ENCODE measurements at places on chromosomes 3 and 15.

- DNase-seq: no peak
Observed at GRCh38 chr3:139518306-139518705, 21.2 kb downstream of the RBP1 start.

DNA sequence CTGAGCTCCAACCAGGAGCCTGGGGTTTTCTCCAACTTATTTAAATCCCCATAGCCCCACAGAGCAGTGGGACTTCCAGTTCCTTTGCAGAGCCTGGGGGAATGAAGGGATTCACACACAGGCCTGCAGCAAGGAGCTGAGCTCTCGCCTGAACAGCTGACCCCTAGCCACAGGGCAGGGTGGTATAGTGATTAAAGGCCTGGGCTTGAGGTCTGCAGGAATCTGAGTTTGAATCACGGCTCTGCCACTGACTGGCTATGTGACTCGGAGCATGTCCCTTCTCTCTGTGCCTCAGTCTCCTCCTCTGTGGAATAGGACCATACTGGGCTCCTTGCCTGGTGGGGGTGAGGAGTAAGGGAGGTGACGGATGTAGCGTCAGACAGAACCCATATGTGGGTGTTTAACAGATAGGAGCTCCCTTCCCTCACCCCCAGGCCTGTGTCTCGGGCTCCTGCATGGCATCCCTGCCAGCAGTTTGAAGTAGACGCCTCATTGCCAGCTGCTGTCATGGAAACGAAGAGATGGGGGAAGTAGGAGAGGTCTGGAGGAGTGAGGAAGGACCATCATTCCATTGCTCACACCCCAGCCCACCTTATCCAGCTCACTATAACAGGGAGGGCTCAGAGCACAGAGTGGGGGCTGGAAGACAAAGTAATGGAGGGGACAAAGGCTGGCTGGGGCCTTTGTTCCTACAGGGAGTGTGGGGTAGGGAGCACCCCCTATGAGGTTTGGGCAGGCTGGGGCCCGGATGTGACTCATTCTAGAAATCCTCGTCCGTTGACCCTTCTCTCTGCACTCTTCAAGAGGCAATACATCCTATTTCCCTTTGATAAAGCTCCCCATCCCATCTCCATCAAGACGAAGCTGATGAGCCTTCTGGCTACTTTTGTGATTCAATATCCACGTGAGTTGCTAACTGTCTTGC is 14.8 kb downstream of the HRH1 start:
- no peak for DNase-seq

DNA sequence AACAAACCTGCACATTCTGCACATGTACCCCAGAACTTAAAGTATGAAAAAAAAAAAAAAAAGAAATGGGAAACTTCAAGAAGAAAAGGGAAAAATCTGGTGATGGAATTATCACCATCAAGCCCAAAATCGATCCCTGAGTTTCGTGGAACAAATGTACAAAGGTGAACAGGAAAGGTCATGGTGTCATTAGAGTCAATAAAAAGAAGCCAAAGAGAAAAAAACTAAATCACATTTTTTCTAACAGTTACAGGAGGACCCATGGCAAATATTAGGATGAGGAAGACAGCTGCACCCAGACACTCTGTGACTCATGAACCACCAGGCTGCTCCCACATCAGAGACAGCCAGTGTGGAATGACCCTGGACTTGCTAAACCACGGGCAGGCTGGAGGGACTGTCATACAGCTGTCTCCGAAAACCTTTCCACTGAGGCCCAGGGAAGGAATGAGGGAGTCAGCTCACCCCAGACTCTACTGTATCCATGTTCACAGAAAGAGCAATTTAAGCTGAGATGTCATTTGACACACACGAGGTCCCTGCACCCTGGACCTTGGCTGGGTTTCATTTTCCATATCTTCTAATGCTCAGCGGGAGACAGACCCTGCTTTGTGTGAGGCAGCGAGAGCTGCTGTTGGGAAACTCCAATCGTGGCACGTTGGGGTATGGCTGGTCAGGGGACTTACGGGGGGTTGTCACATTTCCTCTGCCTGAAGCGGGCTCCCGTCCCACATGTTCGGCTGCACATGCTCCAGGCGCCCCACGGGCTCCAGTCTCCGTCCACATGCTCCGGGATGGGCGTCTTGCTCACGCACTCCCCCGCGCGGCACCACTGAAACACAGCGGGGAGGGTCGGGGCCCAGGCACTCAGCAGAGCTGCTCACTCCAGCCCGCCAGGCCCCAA is 210.2 kb downstream of the ADAMTS17 start:
- DNase-seq: peak; percentile 55

- no peak for DNase-seq
Observed at GRCh38 chr15:91970142-91970541, 116.6 kb downstream of the SLCO3A1 start.

DNA sequence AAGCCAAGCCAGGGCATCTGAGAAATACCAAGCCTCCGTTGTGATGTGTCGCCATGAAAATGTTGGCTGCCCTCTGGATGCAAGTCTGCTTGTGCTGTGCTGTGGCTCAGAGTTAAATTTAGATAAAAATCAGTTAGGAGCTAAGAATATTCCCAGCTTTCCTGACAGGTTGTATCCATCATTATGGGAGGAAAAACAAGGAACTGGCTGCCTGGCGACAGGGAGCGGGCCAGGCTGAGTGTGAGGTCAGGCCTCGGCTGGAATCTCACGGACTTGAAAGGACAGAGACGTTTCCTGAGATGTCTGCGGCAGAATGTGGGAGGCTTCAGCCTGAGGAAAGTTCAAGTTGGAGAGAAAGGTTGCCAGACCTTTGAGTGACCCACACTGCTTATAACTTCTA is 213.8 kb downstream of the THSD4 start:
- DNase-seq: no peak

GRCh38 chr3:78670094-78670493 is 1097.7 kb downstream of the ROBO1 start:
- DNase-seq: no peak

DNA sequence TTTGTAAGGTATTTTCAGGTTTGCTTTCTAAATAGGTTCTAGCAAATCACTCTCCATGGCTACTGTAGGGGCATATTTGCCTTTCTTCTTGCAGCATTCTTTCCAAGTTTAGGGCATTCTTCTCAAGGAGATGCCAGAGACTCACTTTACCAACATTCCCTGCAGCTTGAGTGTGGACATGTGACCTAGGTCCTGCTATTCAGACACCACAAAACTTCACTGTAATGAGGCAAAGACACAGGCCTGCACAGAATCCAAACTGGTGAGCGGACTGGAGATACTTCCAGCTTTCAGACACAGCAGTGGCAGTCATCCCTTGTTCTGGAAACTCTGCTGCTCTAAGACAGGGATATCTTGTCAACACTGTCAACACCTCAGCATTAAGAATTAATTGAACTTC is 146.4 kb upstream of the PFN2 start:
- DNase-seq: peak; percentile 65

- no peak for DNase-seq
Observed at GRCh38 chr15:68283401-68283800, 5.9 kb downstream of the FEM1B start.

DNA sequence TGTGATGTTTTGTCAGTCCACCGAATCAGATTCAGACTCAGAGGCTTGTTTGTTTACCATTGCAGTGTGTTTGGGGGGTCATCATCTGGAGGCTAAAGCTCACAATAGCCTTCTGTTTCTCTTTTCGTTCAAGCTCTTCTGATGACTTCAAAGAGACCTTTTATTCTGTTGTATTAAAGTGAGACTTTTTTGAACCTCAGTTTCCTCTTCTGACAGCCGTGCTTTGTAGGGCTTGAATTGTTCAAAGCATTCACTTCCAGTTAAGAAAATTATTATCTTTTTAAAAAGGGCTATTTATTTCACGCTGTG is 1.3 kb downstream of the PXK start:
- no peak for DNase-seq

GRCh38 chr15:68373028-68373427 is 58.9 kb downstream of the ITGA11 start:
- no peak for DNase-seq

DNA sequence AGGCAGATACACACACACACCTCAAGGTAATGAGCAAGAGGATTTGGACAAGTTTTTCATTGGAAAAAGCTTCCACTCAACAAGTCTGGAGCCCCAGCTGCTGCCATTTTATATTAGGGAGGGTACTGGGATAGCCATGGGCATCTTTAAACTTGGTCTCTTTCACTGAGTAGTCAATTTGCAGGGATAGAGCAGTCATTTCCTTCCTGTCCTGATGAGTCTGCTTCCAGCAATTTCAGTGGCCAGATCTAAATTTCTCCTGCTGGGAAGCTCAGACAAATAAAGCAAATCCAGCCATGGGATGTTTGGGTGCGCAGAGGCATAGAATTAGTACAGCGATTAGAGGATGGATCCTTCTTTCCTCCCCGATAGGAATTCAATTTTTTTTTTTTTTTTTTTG is 874 bp upstream of the ERC2 start:
- DNase-seq: peak; percentile 2

DNA sequence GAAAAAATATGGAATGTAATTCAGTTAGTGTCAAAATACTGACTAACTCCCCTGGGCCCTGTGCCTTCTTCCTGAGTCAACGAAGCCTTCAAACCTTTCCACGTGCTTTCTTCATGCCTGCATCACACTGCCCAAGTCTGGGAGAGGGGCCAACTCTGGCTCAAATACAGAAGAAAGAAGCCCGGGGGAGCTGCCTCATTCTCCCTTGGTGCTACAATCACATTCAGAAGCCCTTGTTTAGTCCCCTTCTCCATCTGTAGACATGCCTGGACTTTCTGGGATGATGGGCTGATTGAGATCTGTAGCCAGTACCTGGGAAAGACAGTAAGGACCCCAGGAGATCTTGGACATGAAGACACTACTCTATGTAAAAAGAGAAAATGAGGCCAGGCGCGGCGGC is 77.8 kb upstream of the GSK3B start:
- peak; percentile 90 for DNase-seq

DNA sequence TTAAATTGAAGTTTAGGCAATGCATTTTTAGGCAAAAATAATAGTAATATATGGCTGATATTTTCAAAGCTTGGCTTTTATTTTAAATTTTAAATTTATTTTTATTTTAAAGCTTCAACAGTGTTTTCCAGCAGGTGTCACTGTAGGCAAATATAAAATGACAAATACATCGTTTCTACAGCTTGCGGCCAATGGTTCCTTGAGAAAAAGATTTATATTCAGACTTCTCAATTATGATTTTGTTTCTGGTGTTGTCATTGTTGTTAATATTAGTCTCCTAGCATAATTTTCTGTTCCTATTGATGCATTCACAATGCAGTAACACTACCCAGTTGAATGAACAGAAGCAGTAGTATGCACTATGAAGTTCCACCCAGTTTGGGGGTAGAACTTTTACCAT is 220.7 kb upstream of the DNAJC19 start:
- DNase-seq: peak; percentile 34

- no peak for DNase-seq
Observed at GRCh38 chr15:48479751-48480150, 148.5 kb downstream of the DUT start.

DNA sequence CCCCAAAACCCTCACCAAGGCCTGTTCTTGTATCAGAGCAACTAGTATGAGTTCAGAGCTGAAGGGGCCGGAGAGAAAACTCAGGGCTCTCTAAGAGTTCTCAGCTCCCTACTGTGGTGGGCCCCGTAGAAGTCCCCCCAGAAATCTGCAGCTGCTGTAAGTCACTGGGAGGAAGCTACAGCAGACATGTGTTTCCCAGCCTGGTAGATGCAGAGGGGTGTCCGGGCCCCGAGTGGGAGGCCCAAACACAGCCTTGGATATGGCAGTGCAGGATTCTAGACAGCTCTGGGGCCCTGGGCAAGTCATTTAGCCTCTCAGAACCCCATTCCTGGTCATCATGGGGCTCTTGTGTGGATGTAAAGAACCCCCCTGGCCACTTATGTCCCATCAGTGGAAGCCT is 39.2 kb upstream of the CSPG4 start:
- DNase-seq: no peak

DNA sequence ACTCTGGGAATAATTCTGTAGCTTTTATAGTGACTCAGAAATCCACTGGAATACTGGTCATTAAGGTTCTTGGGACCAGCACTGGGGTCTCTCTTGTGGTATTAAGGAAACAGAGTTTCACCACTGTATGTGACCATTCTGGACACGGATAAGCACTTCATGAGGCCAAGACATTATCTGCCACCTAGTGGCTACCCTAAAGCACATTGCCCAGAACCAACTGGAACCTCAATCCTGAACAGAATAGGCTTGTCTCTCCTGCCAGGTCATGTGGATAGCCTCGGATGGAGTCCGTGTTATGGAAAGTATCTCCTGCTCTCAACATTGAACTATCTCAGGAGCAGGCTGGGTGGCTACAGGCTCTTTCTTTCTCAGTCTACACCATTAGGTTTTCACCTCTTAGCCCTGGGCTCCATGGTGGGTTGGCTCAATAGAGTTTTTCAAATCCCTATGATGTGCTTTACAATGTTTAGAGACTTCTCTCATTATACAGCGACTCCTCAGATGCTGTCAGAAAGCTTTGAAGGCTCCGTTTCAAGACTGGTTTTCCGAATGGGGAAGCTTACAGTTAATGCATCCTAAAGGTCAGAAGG is 167.6 kb upstream of the ST8SIA2 start:
- DNase-seq: peak; percentile 19

- no peak for DNase-seq
Observed at GRCh38 chr15:71784719-71785118, 25.6 kb upstream of the NR2E3 start.
